ENCODE measurements at places on chromosomes 12 and 14. TPM values are rescaled to one million over a fixed set of nuclear protein-coding genes. Genes with fewer than 3 reads are reported as not detected.

PPP1R1A gene
- 0.09 TPM for total RNA-seq

KRT78 gene
- total RNA-seq, result 0.42 TPM

TAS2R19 gene
- total RNA-seq, result 2.0 TPM

ST8SIA1 gene
- total RNA-seq, result 1.6 TPM

CLEC1B gene
- 0.19 TPM for total RNA-seq

THTPA gene
- 6.7 TPM for total RNA-seq

TMEM132C gene
- 0.24 TPM for total RNA-seq

KRT2 gene
- total RNA-seq, result 3.6 TPM

TC2N gene
- total RNA-seq, result 42.5 TPM

MED13L gene
- 141 TPM for total RNA-seq

OTX2 gene
- total RNA-seq, result 0.14 TPM

STYK1 gene
- total RNA-seq, result 0.33 TPM

TAS2R42 gene
- total RNA-seq, result 0.09 TPM

PRH2 gene
- 0.80 TPM for total RNA-seq

TFCP2 gene
- 11.7 TPM for total RNA-seq

RAPGEF3 gene
- 1.6 TPM for total RNA-seq

MYRFL gene
- total RNA-seq, result 0.28 TPM

LIN7A gene
- 0.76 TPM for total RNA-seq

DNAH10 gene
- total RNA-seq, result 0.47 TPM

ETFBKMT gene
- 0.94 TPM for total RNA-seq

SPIC gene
- 7.0 TPM for total RNA-seq

RERG gene
- 1.4 TPM for total RNA-seq

CEBPE gene
- 2.5 TPM for total RNA-seq

NELL2 gene
- 8.4 TPM for total RNA-seq

HPD gene
- total RNA-seq, result 0.19 TPM

STXBP6 gene
- total RNA-seq, result 6.9 TPM

FAIM2 gene
- total RNA-seq, result 0.24 TPM

SIRT4 gene
- 2.8 TPM for total RNA-seq

SERPINA10 gene
- 0.05 TPM for total RNA-seq

TSPAN11 gene
- 0.85 TPM for total RNA-seq
